Stimulated activated CD4-positive, alpha-beta T cell treated with anti-CD3 and anti-CD28 coated beads, Interleukin-15, amount 100 ng/mL, for 1 hour (primary cell): ENCODE measurements at places on chromosomes 13 and 19.
A peak's percentile ranks its signal among the peaks of the same experiment; 100 is the strongest.

DNA sequence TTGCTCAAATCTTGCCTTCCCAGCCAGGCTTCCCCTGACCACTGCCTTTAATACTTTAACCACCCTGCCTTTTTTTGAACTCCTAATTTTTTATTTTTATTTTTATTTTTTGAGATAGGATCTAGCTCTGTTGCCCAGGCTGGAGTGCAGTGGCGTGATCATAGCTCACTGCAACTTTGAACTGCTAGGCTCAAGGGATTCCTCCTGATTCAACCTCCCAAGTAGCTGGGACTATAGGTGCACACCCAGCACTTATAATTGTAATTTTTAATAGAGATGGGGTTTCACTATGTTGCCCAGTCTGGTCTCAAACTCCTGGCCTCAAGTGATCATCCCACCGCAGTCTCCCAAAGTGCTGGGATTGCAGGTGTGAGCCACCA lies 21.7 kb upstream of the FBXO27 start:
- DNase-seq: no peak

DNA sequence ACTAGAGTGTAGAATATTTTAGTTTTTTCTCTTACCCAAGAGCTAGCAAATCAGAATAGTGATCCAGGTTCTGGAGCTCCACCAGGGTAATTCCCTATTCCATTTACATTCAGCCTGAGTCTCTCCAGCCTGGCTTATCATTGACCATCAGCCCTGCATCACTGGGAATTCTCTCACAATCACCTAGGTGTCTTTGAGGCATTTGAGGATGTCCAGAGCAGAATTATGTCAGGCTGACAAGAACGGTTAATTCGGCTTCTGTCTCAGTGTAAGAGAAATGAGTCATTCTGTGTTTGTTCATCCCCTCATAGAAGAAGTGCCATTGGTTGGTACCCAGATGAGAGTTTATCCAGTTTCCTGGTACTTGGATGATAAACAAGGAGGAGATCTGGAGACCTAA lies 180.5 kb downstream of the ZNF737 start:
- DNase-seq: no peak

DNA sequence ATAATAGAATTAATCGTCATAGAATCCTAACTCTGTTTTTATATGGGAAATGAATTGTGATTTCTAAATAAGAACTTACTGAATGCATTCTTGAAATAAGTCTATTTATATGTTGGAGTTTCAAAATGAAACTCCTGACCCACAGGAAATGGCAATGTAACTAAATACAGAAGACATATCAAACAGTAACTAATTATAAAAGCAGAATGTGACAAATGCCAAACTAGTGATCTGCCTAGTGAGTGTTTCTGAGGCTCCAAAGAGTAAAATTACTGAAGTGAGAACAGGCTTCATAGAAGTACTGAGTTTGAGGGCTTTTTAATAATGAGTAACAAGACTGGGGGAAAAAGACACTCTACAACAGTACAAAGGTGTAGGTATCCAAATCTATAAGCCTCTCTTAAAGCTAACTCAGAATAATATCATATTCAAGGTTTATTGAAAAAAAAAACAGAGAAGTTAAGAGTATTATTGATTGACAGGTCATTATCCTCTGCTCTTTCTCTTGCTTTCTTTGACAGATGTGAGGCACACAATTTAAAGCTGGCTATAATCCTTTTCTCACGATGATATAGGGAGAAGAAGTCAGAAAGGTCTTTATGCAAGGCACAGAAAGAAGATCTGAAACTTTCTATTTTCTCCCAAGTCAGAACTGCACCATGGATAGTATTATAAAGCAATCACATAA lies 17.4 kb upstream of the ATXN8OS start:
- DNase-seq: no peak

DNA sequence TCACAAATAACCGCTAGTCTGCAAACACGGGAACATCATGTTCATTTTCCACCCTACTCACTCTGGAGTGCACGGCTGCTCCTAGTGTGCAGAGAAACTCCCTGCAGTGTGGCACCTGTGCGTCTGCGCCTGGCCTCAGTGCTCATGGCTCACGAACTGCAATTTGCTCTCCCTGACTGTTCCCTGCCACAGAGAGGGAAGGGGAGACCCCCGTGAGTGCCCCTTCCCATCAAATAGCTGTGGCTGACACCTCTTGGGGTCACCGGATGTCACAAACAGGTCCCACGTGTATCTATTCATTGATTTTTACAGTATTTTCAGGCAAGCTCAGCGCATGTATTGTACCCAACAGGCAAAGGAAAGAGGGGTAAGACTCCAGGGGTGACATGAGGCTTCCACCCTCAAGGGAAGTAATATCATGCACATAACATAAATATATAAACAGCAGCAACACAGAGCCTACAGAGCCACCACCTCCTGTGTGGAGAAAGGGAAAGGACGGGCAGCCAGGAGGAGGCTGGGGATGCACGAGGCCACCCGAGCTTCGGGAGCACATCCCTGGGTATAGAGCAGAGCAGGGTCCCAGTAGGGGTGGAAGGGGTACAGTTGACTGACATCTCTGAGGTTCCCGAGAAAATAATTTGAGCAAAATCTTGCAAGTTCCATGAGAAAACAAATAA lies 140.3 kb upstream of the SOX1 start:
- DNase-seq: no peak

DNA sequence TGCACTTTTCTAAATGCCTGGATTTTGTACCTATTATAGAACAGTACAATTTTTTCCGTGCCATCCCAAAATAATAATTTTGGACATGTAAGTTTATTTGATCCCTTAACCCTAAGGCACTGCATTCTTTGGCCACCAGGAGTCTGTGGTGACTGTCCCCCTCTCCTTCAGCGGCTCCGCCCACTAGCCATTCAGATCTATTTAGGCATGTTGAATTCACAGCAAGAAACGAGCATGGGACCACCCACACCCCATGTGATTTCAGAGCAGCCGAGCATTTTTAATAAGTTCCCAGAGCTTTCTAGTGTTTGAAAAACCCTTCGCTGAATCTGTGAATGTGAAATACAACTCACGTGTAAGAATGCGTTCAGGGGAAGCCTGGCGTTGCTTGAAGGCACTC lies 567.5 kb downstream of the MYO16 start:
- no peak for DNase-seq

GRCh38 chr13:70353096-70353495 lies 244.8 kb upstream of the KLHL1 start:
- no peak for DNase-seq

DNA sequence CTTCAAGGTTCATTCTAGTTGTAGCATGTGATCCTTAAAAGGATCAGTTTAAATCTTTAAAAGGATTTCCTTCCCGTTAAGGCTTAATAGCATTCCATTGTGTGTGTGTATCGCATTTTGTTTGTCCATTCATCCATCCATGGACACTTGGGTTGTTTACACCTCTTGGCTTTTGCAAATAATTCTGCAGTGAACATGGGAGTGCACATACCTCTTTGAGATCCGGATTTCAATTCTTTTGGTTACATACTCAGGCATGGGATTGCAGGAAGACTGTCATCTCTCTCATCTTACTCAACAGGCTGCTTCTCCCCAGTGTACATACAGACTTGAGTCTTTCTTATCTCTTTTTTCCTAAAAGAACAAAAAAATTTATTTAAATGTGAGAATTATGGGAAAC lies 1.2 kb downstream of the RNF113B start:
- no peak for DNase-seq

GRCh38 chr13:51420681-51421490 lies 31.9 kb downstream of the INTS6 start:
- DNase-seq: no peak

- DNase-seq: no peak
These were observed 459.2 kb downstream of the FGF14 start for GRCh38 chr13:101942535-101943157.

- no peak for DNase-seq
These were observed 529 bp downstream of the LONP1 start for GRCh38 chr19:5719274-5719960.

GRCh38 chr19:3250675-3251074 lies 26.2 kb downstream of the CELF5 start:
- DNase-seq: no peak

GRCh38 chr19:56405062-56405461 lies 930 bp downstream of the ZNF583 start:
- no peak for DNase-seq

DNA sequence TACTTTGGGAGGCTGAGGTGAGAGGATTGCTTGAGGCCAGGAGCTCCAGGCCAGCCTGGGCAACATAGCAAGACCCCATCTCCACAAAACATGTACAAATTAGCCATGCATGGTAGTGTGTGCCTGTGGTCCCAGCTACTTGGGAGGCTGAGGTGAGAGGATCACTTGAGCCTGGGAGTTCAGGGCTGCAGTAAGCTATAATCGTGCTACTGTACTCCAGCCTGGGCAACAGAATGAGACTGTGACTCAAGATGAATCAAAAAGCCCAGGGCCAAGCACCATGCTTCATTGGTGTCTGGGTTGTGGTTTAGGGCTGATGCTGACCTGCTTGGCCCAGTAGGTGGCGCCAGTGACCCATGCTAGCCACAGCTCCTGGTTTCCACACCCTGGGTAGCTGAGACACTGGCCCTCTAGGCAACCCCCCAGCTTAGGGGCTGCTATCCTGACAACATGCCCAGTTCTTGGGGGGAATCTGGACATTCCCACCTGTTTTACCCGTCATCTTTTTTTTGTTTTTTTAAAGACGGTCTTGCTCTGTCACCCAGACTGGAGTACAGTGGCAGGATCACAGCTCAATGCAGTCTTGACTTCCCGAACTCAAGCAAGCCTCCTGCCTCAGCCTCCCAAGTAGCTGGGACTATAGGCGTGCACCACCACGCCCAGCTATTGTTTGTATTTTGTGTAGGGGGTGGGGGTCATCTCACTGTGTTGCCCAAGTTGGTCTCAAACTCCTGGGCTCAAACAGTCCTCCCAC lies 5.5 kb downstream of the CCDC124 start:
- DNase-seq: peak; percentile 74

GRCh38 chr13:43546251-43546650 lies 240.5 kb downstream of the ENOX1 start:
- no peak for DNase-seq

DNA sequence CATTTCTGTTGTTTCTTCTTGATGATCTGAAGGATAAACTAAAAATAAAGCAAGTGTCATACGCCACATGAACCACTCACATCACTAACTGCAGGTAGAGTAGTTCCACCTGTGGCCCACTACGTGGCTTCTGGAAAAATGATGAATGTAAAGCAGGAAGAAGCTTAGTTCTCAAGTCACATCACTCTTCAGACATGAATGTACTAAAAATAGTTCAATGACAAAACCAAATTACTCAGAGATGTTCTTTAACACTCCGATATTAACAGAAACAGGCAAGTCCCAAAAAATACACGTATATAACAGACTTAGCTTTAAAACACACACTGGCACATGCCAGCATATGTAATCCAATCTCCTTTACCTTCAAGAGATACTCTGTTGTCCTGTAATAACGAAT lies 21.6 kb downstream of the RAB20 start:
- DNase-seq: no peak

GRCh38 chr19:32540621-32541020 lies 40.4 kb upstream of the PDCD5 start:
- DNase-seq: no peak

- DNase-seq: no peak
These were observed 44.0 kb downstream of the COG3 start for GRCh38 chr13:45508776-45509175.

DNA sequence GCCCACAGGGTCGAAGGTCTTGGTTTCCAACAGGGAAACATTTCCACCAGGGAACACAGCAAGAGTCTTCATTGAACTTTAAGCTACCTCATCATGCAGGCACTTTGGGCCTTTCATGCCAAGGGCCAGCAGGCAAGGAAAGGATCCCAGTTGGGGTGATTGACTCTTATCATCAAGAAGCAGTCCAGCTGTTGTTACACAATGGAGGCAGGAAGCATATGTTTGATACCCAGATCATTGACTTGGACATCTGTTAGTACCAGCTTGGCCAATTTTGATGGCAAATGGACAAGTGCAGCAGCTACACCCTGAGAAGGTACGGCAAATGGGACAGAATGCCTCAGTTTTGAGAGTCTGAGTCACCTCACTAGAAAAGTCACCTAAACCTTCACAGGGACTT lies 10.9 kb upstream of the RCBTB1 start:
- DNase-seq: no peak

- DNase-seq: no peak
These were observed 174.0 kb upstream of the LSM14A start for GRCh38 chr19:33998302-33998701.
